ENCODE measurements at places on chromosomes 5 and 9.

DNA sequence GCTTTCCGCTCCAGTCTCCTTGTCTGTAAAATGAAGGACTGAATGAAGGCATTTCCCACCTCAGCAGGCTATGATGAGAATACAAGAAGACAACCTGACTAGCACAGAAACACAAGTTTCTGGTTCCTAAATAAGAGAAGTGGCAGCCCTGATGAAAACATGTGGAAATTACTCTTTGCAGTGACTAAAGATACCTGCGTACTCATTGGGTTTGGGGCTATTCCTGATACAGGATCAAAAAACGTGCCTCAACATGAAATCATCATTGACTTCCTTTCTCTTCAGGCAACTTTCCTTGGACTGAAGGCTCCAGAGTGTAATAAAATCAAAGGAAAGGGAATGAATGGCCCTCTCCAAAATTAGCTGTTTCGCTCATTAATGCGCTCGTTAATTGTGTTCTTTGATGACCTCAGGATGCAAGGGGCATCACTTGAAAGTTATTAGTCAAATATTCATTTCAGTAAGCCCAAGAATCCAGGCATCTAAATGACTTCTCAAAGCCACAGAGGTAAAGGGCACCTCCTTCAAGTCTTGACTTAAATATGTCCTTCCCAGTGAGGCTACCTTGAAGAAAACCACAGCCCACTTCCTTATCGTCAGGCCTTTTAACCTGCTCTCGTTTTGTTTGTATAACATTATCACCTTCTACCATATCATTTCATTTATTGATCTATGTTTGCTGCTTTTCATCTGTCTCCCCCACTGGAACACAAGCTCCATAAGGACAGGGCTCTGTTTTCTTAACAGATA lies 68.9 kb downstream of the RASEF start:
- no peak for DNase-seq

GRCh38 chr5:76367623-76368371 lies 35.3 kb upstream of the IQGAP2 start:
- DNase-seq = peak; percentile 14

DNA sequence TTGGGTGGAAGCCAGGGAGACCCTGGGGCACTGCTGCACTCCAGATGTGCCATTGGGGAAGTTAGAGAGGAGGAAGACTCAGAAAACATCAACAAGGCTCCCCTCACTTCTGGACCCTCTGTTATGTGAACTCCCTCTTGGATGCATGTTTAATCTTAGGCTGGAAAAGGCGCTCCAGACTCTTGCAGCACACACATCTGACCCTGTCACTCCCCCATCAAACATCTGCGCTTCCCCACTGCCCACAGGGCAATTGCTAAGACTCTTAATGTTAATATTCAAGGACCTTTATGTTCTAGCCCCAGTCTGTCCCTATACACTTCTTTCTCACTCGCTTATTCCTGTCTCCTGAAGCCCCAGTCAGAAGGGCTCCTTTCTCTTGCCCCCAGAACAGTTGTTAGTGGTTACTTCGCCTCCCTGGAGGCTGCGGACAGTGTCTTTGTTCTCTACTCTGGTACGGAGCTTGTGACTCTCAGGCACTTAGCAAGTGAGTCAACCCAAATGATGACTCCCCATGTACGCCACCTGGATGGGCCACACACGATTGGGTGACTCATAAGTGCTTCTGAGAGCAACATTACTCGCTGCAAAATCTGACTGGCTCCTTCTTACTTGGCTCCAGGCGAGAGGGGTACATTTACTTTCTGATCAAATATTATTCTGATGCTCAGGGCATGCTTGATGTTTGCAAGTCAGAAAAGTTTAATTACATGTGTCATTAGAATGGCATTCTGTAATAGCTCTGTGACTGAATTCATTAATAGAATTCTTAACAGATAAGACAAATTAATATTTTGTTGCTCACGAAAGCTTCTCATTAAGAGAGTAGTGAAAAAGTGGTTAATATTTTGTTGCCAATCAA lies 193.6 kb downstream of the HSPA4 start:
- DNase-seq = peak; percentile 81

GRCh38 chr9:37918665-37919170 lies 14.8 kb upstream of the SLC25A51 start:
- no peak for DNase-seq

- no peak for DNase-seq
Measured at GRCh38 chr5:156327296-156327695, 332 bp downstream of the SGCD start.

- no peak for DNase-seq
Measured at GRCh38 chr5:150044329-150044681, 42.0 kb downstream of the CSF1R start.

DNA sequence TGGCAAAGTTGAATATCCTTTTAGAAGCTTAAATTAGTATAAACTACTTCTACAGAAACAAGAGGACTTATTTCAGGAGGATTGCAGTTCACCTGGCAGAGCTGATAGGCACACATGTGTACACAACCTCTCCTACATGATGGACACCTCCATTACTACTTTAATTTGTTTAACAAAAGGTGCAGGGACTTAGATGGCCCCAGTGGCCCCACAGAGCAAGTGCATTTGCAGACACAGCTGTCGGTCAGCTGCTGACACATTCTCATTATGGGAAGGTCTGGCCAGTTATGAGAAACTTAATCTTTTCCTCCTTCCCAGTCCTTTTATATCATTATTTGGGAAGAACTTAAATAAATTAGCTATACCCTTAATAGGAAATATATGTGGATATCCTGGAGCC lies 28.3 kb downstream of the TDRD7 start:
- DNase-seq = no peak
